ENCODE measurements at places on chromosomes 3 and 15.

- H3K4me3 ChIP-seq, result no peak overlapping the region
- H3K27ac ChIP-seq, result no peak overlapping the region
- H3K4me1 ChIP-seq, result no peaks in the 10 kb centered on the region
- no peaks in the 10 kb centered on the region for H3K36me3 ChIP-seq
Measured at GRCh38 chr3:85672761-85673160, 714.0 kb downstream of the CADM2 start.

- H3K27me3 ChIP-seq, result peaks cover 13% of the 10 kb centered on the region
- DNase-seq, result no peak
- no peak overlapping the region for H3K27ac ChIP-seq
- no peaks in the 10 kb centered on the region for H3K4me1 ChIP-seq
Measured at GRCh38 chr15:91126080-91126479, 26.0 kb downstream of the SV2B start.

- peaks cover 41% of the 10 kb centered on the region for H3K4me1 ChIP-seq
- H3K36me3 ChIP-seq, result no peaks in the 10 kb centered on the region
- H3K27ac ChIP-seq, result no peak overlapping the region
- no peak overlapping the region for H3K4me3 ChIP-seq
Measured at GRCh38 chr15:76983590-76984375, 11.1 kb upstream of the PSTPIP1 start.

DNA sequence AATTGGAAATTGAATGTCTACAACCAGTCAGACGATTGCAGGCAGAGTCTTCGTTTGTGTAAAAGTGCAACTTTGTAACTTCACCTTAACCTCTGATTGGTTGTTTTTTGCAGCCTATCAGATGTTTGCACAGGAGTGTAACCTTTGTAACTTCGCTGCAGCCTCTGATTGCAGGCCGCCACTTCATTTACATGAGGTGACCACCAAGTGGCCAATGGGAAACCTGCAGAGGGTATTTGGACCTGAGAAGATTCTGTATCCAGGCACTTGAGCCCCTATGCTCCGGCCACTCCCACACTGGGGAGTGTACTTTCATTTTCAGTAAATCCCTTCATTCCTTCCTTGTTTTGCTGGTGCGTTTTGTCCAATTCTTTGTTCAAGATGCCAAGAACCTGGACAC lies 68.1 kb upstream of the PFN2 start:
- H3K4me1 ChIP-seq, result no peaks in the 10 kb centered on the region
- H3K27ac ChIP-seq, result no peak overlapping the region
- H3K36me3 ChIP-seq, result no peaks in the 10 kb centered on the region
- peaks cover 4% of the 10 kb centered on the region for H3K27me3 ChIP-seq
- DNase-seq, result no peak
- H3K4me3 ChIP-seq, result no peak overlapping the region

All from activated naive CD4-positive, alpha-beta T cell treated with anti-CD3 and anti-CD28 coated beads, Interleukin-2, amount 10 ng/mL, durations not matched to agents 7 days and 5 days (primary cell).